ENCODE measurements at places on chromosomes 6 and 20.

DNA sequence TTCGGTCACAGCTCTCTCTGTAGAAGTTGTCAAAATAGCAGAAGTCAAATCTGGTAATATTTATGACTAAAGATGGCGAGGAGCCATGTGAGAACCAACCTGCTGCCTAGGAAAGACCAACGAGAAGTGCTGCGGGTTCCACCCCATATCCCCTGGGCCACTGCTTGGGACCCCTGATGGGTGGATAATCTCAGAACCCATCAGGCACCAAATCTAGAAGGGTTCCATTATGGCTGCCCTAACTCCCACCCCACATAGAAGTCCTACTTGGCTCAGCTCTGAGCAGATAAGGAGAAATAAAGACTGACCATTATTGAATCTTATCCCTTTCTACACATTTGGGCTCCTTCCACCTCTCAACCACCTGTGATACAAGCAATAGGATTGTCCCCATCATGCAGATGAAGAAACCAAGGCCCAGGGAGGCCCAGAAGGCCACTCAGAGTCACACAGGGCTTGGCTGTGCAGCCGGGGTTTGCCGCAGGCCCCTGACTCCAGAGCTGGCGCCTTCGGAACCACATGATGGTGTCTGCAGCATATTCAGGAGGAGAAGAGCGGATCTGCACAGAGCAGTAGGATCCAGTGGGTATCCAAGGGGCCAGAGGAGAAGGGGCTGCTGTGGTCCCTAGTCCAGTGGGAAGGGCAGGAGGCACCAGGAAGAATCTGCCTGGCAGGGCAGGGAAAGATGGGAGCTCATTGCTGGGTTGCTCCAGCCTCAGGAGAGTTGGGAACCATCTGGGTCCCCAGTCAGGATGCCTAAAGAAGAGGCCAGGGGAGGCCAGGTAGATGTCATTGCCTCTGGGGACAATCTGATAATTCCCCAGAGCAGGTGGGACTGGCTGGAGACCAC is 9.6 kb upstream of the PCMTD2 start:
- no peak for DNase-seq

DNA sequence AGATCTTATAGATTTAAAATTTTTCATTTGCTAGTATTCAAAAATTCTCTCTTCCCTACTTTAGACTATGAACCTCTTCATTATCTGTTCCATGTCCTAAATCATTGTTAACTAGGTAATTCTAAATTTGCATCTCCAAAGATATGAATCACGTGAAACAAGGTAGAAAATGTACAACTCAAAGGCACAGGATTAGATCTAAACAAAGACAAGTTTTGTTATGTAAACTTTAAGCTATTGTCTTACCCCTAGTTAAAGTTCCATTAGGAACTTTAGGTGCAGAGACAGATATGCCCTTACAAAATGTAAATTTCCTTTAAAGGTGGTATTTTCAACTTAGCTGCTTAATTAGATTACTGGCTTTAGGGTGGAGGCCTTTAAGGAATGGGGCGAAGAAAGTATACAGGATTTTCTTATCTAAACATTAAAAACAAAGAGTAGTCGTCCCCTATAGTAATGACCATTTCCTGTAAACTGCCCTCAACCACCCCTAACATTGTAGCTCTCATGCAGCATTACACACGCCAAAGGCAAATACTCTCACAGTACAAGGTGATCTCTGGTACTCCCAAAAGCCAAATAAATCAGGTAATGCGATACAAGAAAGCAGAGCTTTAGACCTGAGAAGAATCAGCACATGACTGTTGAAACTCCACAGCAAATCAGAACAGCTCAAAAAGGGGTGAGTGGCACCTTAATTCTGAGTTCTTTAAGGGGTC is 57.4 kb upstream of the MRAP2 start:
- DNase-seq, result no peak

GRCh38 chr20:50930139-50930975 is 880 bp downstream of the ADNP start:
- no peak for DNase-seq

DNA sequence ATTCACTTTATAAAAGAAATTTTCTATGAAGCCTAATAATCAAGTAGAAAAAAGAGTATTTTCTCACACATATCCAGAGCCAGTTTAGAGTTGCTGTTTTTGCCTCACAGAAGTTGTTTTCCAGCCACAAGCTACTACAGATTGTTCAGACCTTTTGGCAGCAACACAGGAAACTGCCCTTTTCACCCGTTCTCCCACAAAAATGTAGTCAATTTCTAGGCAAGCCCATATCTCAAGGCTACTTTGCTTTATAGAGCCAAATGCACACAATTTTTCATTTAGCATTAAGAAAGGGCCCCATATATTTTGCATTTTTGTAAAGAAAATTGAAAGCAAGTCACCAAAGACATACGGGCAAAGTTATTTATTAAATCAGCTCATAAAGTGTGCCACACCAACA is 49.5 kb downstream of the EPB41L2 start:
- no peak for DNase-seq

- no peak for DNase-seq
These were observed 86.7 kb upstream of the THBS2 start for GRCh38 chr6:169340395-169340794.
